Stomach (tissue), 19 donors: ENCODE measurements at places on chromosomes 12 and 14.

- peak overlapping the region; percentile 83 for H3K27ac ChIP-seq
- H3K36me3 ChIP-seq = no peaks in the 10 kb centered on the region
- H3K27me3 ChIP-seq = no peaks in the 10 kb centered on the region
- H3K4me1 ChIP-seq = peaks cover 78% of the 10 kb centered on the region
Observed at GRCh38 chr14:69650948-69651369, 39.6 kb downstream of the SUSD6 start.

GRCh38 chr14:37013078-37013477 lies 159.3 kb downstream of the SLC25A21 start:
- no peak overlapping the region for H3K27ac ChIP-seq
- no peaks in the 10 kb centered on the region for H3K4me1 ChIP-seq
- no peak for DNase-seq
- no peak overlapping the region for H3K4me3 ChIP-seq
- no peaks in the 10 kb centered on the region for H3K27me3 ChIP-seq

DNA sequence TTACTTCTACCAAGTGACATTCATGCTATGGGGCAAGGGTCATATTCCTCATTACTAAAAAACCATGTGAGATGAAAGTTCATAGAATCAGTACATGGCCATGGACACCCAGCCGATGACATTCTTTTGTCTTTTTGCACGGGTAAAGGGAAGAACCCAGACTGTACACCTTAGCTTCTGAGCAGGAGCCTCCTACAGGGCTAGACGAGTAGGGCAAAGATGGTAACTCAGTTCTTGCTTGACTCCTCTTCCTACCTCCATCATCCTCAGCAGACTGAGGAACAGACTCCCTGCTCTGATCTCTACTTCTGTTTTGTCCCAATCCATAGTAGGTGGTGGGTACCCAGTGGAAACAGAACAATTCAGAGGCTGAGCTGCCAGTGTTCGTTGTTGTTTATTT lies 281.3 kb downstream of the NPAS3 start:
- no peak for DNase-seq
- no peaks in the 10 kb centered on the region for H3K4me1 ChIP-seq
- no peak overlapping the region for H3K27ac ChIP-seq
- H3K27me3 ChIP-seq = no peaks in the 10 kb centered on the region

- no peak overlapping the region for H3K4me3 ChIP-seq
- H3K27me3 ChIP-seq = no peaks in the 10 kb centered on the region
- peak overlapping the region; percentile 32 for H3K27ac ChIP-seq
- DNase-seq = peak; percentile 74
Observed at GRCh38 chr14:69093631-69094421, 59.1 kb downstream of the DCAF5 start.
